ENCODE measurements at places on chromosomes 4 and X.

DNA sequence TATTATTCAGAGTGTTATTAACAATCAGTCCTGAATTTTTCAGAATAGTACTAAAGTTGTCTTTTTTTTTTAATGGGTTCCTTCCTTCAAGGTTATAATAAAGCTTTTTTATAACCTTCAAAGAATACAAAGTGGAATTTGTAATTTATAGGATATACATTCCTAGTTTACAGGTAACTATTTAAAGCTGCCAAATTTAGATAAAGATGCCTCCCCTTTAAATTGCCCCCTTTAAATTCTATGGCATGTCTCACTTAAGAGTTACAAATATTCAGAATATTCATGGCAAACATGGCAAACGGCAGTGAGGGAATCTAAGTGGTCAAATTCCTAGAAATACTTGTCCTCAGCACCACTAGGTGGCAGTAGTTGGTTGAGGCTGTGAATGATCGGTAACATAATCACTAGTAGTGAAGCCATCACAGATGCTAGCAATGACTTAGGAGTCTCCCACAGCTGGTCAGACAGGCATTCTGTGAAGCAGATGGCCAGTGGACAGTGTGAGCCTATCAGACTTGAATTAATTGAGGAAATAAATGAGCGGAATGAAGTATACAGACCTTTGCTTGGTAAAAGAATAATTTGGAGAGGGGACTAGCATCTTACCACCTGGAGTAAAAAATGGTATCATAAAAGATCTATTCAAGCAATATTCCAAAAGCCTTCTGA is 86.4 kb downstream of the CBR4 start:
- peak; percentile 73 for DNase-seq

GRCh38 chr4:8338351-8338961 is 68.9 kb downstream of the HTRA3 start:
- DNase-seq, result no peak

DNA sequence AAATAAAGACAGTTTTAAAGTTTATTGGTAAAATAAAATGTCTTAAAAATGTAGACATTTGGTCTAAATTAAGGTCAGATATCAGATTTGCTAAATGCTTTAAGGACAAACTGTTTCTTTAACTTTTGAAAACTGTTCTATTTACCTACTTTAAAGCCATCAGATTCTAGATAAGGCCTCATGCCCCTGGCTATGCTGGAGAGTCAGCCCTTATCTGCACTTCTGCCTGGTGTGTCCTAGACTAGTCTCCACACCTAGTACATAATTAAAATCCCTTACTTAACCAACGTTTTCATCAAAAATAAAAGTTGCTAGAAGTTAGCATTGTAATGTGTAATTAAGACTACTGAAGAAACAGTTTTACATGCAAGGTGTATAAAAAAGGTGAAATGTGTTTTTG is 25.6 kb downstream of the HSD17B11 start:
- DNase-seq, result no peak

- peak; percentile 34 for DNase-seq
These were observed 202.7 kb downstream of the BANK1 start for GRCh38 chr4:101993002-101993841.

GRCh38 chr4:6892190-6892908 is 17.3 kb upstream of the TBC1D14 start:
- DNase-seq, result no peak

- DNase-seq, result no peak
These were observed 12.6 kb upstream of the RAPGEF2 start for GRCh38 chr4:159090255-159090654.

- peak; percentile 75 for DNase-seq
These were observed 115.7 kb upstream of the FAT1 start for GRCh38 chr4:186839122-186840037.

DNA sequence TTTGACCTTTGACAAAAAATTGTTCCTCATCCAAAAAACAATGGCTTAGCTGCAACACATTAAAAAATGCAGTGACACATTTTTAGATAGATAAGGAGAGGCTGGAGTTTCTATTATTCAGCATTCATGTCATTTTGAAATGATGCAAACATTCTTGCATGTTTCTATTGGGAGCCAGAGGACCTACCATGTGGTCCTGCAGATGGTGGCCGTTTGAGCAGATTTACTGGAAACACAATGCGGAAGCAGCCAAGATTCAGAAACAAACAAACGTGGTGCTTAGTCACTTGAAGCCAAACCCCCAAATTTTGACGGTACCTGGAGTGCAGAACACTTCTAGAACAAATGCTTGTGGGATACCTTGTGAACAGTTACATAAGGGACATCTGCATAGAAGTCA is 456.7 kb downstream of the PCDH18 start:
- DNase-seq, result no peak

- peak; percentile 39 for DNase-seq
These were observed 2.1 kb downstream of the MND1 start for GRCh38 chr4:153346563-153346962.

DNA sequence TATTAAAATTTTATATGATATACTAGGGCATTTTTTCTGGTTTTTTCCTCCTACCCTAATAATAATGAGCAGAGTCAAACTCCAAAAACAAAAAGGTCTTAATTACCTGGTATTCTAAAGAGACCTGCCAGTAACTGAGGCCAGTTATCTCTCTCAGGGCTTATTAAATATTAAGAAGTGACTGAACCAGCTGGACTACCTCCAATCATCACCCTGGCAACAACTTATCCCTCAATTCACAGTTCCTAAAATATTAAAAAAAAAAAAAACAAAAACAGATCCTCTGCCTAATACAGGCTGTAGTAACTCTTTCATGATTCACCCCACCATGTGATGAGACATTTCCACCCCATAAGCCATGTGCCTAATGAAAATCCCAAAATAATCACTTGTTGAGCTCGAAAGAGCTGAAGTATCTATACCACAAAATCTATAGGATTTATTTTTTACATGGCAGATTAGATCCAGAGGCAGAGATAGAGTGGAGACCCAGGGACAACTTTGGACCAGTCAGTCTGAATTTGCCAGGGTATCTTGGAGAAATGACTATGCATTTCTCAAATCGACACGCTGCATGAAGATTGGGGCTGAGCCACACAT is 698.0 kb downstream of the FAT4 start:
- no peak for DNase-seq

- no peak for DNase-seq
These were observed 134.6 kb downstream of the CPZ start for GRCh38 chr4:8727131-8727530.

DNA sequence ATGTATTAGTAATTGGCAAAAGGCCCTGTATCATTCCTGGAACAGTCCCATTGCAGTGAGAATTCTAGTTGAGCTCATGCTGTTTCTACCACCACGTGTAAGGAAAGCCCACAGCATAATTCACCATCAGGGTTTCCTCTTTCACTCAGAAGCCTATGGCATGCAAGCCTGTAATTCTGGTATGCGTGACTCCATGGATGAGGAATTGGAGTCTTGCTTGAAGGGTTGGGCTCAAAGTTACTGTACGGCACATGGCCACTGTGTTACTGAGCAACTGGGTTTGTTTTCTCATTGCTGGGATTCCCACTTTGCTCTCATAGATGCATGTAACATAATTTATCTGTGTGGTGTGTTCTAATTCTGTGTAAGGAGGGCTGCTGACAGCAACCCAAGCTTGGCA is 132.3 kb upstream of the NR3C2 start:
- peak; percentile 68 for DNase-seq

DNA sequence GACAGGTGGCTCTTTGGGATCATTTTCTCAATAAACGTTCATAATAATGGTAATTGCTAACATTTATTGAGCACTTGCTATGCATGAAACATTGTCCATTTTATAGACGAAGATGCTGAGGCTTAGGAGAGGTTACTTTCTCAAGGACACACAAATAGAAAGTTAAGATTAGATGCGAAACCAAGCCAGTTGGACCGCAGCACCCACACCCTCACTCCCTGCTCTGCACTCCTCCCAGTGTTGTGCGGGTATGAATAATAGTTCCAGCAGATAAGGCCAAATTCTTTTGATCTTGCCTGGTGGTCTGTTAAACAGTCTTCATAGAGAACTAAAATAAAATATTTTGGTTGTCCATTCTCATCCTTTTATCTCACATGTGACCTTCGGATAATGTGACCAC is 85.0 kb upstream of the BEND4 start:
- DNase-seq, result no peak

DNA sequence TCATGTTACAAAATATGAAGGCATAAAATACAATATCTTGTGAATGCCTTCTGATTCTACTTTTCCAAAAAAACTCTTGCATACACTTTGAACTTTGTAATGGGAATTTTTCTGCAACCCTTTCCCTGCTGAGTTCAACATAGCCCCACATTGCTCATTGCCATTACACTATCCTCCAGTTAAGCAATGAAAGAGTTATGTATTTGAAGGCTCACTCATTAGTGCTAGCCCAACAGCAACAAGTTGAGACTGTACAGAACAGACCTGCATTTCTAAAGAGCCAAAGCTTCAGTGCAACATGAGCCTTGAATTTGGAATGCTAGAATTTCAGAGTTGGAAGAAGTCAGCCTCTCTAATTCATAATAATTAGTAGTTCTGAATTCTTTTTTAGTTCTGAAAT is 44.4 kb upstream of the STAG2 start:
- DNase-seq, result peak; percentile 34

GRCh38 chr4:59689149-59689548 is 1511.0 kb upstream of the ADGRL3 start:
- no peak for DNase-seq

DNA sequence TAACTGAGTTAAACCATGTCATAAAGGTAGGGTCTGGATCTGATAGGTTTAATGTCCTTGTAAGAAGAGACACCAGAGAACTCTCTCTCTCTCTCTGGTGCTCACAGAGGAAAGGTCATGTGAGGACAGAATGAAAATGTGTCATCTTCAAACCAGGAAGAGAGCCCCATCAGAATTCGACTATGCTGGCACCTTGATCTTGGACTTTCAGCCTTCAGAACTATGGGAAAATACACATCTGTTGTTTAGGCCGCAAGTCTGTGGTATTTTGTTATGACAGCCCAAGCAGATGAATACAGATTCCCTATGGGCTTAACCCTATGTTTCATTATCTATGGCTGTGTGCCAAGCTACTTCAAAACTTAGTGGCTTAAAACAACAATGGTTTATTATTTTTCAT is 105.5 kb upstream of the DDIT4L start:
- DNase-seq, result peak; percentile 88

GRCh38 chr4:30314001-30314400 is 406.2 kb upstream of the PCDH7 start:
- no peak for DNase-seq

DNA sequence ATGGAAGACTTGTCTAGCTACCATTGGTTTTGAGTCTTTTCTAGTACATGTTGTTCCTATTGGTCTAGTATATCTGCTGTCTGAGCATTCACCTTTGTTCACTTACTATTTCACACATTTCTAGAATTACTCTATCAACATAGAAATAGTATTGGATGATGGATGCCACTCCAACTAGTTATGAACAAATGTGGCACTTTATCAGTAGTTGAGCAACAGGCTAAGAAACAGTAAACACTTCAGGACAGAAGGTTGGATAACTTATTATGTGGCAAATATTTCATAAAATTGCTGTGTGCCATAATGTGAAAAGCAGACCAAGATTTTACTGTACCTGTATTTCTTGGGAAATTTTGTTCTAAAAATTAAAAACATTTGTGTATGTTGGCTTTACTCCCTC is 42.4 kb upstream of the GLRA3 start:
- no peak for DNase-seq

DNA sequence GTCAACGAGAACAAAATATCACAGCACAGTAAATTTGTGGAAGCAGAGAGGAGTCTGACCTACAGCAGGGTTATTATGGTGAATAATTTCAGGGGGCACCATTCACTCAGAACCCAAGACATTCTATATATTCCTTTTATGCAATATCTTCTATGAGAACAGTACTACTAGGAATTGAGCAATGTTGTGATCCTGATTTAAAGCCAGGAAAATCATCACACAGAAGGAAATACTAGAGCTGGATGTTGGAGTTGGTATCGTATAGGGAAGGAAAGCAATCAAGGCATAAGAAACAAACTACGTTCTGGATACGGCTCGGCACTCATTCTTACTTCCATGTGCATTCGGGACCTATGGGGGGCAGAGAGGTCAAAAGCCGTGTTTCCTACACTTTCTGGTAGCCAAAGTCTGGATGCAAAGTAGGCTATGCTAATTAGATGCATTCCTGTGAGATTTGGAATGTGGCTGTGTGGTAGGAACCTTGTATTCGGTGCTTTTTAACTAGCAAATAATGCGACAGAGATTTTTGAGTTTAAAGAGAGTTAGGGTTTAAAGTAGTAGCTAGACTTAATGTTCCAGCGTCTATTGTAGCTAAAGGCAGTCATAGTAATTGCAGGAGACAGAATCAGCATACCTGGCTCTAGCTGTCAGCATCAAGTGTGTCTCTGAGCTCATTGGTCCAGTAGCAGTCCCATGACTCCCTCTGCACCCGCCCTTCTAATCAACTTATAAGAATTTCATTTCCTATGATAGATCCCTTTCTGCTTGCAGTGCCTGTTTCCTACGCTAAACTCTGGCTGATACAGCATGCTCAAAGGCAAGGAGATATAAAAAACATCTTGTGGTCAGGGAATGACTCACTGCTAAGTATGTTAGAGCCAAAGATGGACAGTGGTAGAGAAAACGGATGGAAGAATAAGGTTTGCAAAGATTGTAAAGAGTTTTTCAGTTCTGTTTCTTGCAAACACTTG is 43.3 kb upstream of the PDGFC start:
- peak; percentile 96 for DNase-seq

DNA sequence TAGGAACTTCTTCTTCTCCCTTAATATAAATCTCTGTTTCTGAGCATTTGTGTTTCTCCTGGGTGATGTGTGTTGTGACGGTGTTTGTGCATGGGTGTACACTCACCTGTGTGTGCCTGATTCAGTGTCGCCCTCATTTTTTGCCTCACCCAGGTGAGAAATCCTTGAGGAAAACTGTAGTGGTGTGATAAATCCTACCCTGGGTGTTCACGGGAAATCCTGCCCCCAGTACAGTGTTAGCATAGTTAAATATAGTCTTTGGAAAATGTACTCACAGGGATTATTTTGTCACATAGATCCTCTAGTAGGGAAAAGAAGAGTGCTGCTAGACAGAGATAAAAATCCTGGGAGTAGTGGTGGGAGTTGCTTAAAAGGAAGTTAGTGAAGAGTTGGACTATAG is 291.9 kb upstream of the PITX2 start:
- DNase-seq, result no peak

DNA sequence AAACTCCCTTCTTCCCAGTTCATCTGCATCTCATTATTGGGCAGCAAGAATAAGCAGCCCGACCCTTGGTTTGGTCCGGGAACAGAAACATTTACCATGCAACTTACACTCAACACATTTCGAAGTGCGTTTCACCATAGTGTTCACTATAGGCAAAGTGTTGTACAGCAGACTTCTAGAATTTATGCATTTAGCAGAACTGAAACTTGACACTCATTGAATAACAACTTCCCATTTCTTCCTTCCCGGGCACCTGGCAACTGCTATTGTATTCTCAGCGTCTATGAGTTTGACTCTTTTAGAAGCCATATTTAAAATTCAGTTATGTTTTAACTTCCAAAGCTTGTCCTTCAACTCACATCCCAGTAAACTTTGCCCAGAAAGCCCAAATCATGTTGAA is 840.6 kb downstream of the NLGN4X start:
- DNase-seq, result no peak

GRCh38 chr4:87310691-87311335 is 11.9 kb downstream of the HSD17B13 start:
- DNase-seq, result no peak

- DNase-seq, result no peak
These were observed 116.2 kb downstream of the SLC2A9 start for GRCh38 chr4:9904976-9905587.

Data from amniotic epithelial cell (primary cell).